ENCODE measurements at places on chromosomes 2 and 18.

- no peak for DNase-seq
These were observed 1491.2 kb downstream of the LRP1B start for GRCh38 chr2:140639628-140640027.

DNA sequence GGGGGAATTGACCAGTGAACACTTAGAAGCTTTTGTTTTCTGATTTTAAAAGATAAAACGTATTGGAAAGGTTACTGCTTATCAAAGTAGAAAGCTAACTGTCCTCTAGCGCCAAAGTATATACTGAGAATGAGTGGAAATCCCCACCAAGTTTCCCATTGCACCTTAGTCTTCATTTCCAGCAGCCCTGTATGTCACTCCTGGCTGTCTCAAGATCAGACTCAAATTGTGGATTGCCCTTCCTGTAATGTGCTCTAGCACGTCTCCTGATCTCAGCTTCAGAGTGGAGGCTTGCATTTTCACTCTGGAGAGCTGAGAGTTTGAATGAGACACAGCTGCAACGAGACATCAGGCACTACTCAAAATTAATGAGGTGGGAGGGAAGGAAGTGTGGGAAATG lies 26.6 kb downstream of the MFF start:
- DNase-seq: no peak

GRCh38 chr2:207525296-207525695 lies 4.5 kb upstream of the CREB1 start:
- DNase-seq: no peak

- DNase-seq: no peak
These were observed 132.5 kb upstream of the EPAS1 start for GRCh38 chr2:46164529-46165301.

GRCh38 chr18:56383349-56383748 lies 255.0 kb downstream of the TXNL1 start:
- no peak for DNase-seq

DNA sequence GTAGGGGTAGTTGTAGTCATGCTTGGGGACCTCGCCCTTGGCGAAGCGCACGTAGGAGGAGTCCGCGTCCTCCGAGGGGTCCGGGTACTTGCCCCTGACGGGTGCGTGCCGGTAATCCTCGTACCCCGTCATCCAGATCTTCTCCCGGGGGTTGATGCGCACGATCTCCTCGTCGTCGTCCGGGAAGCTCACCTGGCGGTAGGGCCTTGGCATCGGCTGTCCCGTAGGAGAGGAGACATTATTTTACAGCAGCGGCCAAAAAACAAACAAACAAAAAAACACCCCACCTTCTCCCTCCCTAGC lies 86.3 kb downstream of the ACTR2 start:
- DNase-seq: no peak

DNA sequence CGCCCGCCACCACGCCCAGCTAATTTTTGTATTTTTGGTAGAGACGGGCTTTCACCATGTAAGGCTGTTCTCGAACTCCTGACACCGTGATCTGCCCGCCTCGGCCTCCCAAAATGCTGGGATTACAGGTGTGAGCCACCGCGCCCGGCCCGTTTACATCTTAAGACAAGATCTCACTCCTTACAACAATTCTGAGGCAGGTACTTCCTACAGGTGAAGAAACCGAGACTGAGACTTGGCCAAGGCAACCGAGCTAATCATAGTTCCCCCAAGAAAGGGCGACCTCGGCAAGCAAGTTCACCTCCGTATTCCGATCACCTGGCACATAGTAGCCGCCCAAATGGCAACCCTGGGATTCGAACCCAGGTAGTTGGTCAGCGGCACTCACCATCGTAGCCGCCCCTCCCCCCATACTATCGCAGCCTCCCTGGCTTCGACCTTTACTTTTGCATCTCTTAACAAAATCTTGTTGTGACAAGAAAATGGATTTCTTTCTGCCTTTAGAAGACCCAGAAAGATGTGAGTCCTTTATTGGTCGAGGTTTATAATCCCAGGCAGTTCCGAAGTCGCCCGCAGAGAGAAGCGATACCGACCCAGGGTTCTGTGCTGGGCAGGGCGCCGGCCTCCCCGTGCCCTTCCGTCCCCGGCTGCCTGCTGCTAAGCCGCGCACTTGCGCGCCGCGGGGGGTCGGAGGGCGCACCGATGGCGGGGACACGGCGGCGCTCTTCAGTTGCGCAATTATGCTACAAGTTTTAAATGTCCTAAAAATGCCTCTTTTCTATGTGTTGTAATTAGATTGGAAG lies 1.1 kb upstream of the FZD5 start:
- peak; percentile 83 for DNase-seq

DNA sequence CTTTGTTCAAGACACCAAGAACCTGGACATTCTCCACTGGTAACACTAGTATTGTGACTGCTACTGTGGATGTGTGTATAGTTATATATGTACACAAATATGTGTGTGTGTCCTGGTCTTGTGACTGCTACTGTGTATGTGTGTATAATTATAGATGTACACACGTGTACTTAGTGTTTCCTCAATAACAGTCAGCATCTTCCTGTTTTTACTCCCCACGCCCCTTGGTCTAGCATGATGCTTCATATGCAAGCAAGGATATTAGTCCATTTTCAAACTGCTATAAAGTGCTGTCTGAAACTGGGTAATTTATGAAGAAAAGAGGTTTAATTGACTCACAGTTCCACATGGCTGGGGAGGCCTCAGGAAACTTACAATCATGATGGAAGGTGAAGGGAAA lies 802.7 kb downstream of the RNF144A start:
- no peak for DNase-seq

DNA sequence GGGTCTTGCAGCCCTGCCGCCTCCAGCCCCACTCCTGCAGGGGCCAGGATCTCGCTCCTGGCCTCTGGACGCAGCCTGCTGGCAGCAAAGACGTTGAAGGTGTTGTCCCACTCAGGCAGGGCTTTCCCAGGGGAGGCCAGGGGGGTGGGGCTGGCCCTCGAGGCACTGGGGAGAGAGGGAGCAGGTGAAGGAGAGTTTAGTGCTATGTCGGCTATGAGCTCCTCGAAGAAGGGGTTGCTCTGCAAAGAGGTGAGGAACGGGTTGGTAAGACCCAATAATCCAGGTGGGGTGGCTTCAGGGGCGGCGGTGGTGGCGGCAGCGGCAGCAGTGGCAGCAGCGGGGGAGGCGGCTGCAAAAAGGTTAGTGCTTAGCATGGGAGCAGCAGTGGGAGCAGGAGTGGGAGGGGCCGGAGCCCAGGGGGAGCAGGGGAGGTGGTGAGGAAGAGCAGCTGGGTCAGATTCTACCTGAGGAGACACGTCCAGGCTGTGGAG lies 9.7 kb upstream of the SFXN5 start:
- DNase-seq: peak; percentile 69

- DNase-seq: no peak
These were observed 20.9 kb downstream of the SLC40A1 start for GRCh38 chr2:189559579-189560272.

- DNase-seq: peak; percentile 75
These were observed 2.1 kb downstream of the GBX2 start for GRCh38 chr2:236165842-236166795.

DNA sequence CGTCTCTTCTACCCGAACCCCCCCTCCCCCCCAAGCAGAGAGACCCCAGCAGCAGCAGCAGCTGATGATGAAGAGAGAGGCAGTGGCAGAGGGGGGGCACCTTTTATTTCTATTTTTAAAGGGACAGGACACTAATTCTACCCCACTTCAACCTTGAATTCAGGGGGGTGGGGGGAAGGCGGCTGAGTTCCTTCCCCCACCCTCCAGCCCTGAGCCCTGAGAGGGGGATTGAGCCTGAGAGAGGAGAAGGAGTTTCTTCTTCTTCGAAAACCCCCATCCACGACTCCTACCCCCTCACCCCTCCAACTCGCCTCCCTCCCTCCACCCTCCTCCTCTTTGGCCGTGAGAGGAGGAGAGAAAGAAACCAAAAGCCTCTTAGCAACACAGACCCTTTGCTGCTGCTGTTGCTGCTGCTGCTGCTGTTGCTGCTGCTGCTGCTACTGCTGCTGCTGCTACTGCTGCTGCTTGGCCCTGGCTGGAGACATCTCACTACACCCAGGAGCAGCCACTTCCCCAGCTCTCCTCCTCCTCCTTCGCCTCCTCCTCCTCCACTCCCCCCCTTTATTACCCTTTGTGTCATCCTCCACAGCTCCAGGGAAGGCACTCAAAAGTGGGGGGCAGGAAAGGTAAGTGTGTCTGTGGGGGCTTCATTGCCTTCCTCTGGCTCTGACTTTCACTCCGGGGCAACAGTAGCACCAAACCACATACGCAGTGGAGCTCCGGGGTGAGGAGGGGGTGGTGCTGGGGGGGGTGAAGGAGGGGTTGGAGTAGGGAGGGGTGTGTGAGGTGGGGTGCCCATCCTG lies at the start of gene MBD5:
Gene MBD5, plus strand, starts transcription at position 33 of the 803 bp plus-strand sequence.
- peak; percentile 88 for DNase-seq

DNA sequence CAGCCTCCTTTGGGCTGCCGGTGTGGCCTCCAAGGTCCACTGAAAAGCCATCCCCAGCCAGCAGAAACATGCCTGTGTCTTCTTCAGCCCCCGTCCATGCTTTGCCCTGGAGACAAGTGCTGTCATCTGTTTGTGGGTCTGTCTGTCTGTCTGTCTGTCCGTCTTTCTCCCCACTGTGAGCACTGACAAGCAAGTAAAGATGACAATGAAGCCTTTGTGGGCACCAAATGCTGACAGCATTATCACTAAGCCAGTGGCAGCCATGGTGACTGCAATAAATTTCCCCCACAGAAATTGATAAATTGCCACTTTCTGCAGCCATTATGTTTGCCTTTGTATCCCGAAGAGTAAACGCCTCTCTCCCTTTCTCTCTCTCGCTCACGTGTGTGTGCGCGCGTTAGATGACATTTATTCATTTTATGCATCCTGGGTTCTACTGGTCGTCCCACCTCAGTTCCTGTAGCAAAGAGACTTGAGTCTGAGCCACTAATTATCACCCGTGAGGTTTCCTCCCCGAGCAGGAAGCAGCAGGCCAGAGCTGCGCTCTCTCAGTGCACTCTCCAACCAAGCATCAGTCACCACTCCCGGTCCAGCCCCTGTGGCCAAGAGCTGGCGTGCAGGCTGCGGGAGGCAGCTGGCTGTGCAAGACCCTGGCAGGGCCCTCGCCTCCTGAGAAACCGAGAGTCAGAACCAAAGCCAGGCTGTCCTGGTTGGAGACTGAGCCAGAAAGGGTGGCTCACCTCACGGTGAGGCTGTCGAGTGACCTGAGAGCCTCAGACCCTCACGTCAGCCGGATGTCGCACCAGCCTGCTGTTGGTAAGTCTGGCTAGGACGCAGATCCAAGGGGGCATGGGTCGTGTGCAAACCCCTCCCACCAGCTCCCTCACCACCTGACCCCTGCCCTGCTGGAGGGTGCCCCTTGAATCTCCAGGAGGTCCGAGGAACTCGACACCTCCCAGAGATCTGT lies 6.9 kb downstream of the STEAP3 start:
- no peak for DNase-seq

DNA sequence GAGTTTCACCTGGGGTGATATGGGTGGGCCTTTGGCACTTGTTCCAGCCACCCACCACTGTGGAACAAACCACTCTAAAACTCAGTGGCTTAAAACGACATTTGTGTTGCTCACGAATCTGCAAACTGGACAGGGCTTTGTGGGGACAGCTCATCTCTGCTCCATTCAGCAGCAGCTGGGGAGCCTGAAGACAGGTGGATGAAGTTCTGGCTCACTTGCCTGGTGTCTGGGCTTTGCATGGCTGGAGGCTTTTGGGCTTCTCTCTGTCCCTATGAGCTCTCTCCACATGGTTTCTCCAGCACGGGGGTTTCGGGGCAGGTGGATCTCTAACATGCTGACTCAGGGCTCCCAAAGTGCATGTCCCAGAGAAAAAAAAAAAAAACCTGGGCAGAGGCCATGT lies 93.0 kb upstream of the GLI2 start:
- DNase-seq: no peak

GRCh38 chr18:50721451-50722120 lies 98.2 kb downstream of the MRO start:
- DNase-seq: no peak

DNA sequence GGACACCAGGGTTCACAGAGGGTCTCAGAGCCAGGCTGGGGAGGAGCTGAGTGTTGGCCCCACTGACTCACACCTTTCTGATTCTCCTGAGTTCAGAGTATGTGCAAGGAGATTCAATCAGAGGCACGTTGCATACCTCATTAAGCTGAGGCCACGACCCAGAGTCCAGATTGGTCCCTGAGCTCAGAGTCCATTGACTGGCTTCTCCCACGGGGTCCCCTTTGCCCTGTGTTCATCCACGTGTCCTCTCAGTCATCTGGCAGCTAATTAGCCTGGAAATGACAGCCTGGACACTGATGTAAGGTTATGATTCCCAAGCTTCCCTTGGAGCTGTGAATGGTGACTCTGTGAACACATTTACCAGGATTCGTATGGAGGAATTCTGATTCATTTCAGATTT lies 267.2 kb downstream of the SH3BP4 start:
- DNase-seq: no peak

GRCh38 chr2:150549381-150549780 lies 61.9 kb upstream of the RND3 start:
- no peak for DNase-seq

DNA sequence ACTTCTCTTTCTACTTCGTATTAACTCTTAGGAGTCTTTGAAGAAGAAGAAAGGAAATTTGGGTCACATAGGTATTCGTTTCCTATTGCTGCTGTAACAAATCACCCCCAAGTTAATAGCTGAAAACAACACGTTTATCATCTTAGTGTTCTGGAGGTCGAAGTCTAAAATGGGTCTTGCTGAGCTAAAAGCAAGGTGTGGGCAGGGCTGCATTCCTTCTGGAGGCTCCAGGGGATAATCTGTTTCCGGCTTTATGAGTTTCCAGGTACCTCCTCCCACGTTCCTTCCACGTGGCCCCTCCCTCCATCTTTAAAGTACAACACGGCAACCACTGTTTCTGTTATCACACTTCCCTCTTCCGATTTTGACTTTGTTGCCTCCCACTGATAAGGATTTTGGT lies 233.5 kb upstream of the RBBP8 start:
- no peak for DNase-seq

DNA sequence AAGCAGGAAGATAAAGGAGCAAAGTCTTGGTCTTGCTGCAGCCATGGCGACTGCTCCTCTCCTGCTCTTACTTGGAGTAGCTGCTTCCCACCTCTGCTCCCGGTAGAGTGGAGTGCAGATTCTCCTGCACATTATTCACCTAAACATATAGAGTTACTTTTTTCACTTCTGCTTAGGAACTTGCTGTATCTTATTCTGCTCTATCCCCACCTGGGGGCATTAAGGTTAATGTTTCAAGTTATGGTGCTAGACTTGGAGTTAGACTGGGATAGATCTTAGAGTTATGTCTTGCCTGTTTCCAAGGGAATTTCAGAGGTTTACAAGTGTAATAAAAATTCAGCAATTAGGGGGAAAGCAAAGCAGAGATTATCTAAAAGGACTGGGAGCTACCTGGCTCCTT lies 144.2 kb downstream of the SETBP1 start:
- DNase-seq: no peak

- DNase-seq: peak; percentile 42
These were observed 247.9 kb downstream of the NDUFA10 start for GRCh38 chr2:239777219-239777618.

DNA sequence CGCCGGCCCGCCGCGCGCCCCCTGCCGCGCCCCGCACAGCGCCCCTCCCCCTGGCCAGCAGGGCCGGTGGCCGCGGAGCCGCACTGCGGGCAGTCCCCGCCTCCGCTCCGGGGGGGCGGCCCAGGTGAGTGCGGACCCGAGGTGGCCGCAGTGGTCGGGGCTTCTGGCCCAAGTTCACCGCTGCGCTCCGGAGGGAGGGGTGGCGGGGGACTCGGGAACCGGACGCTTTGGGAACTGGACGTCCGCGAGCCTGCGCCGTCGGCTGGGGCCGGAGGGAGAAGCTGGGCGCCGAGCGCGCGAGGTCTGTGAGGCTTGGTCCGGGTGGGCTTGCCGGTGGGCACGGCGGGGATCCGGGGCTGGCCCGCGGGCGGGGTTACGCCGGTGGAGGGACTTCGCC lies 591 bp upstream of the LDLRAD4 start:
- DNase-seq: no peak

Measured in spleen (tissue), 13 donors.